ENCODE measurements at places on chromosomes 7 and 10.

GRCh38 chr7:47574482-47575329 lies 7.2 kb downstream of the TNS3 start:
- no peak for DNase-seq

- no peak for DNase-seq
Observed at GRCh38 chr10:74650613-74651012, 175.8 kb upstream of the KAT6B start.

DNA sequence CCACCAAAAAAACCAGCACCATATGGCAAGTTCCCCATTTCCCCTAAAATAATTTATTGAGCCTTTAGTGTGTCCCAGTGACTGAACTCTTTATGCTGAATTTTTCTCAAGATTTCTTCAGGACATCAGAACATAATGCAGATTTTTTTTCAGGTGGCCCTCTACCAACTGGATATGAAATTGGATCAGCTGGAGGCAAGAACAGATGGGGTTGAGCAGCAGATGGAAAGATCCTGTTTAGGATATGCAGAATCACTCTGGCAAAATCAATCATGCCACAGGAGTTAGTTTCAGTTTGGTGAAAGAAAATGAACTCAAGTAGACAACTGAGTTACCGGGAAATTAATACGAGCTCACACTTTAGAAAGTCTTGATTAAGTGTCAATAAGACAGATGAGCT lies 761.5 kb upstream of the C7orf33 start:
- no peak for DNase-seq

GRCh38 chr10:96271016-96271815 lies at the start of gene BLNK:
TSS of gene BLNK (minus strand) at chr10:96271569. CDS start at chr10:96271398, 171 bp downstream.
- DNase-seq, result no peak

DNA sequence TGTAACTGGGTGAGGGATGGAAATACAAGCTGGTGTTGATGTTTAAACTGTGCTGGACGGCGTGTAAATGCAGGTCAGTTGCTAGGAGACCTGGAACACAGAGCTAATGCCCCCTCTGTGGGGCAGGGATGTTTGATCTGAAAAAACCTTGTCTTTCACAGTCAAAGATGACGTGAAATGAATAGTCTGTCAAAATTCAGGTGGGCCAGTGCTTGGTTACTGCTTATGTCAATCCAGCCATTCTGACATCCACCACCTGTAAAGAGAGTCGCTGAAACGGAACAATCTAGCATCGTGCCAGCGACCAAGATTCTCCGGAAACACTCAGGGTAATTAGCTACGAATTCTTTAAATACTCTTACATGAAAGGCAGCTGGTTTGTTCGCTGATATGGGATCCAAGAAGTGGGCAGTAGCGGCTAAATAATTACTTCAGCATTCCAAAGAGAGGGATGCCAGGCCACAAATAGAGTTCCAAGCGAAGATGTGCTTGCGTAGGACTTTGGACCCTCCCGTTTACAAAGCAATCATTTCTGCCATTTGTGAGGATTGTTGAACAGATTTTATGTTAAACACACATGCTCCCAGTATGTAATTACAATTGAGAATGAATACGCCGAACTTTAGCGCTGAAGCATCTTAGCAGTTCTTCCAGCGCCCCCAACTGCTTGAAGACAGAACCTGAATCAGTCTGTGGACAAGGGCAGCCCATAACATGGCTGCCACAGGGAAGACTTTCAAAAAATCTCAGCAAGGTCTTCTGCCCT lies 7.3 kb upstream of the ASB4 start:
- DNase-seq, result no peak

Data from stimulated activated CD8-positive, alpha-beta memory T cell treated with anti-CD3 and anti-CD28 coated beads, Interleukin-4, amount 100 ng/mL, for 4 hours (primary cell).